Peyer's patch (tissue), 4 donors: ENCODE measurements at places on chromosomes 13 and 19. TPM values are rescaled to one million over a fixed set of nuclear protein-coding genes. Genes with fewer than 3 reads are reported as not detected.
A peak's percentile ranks its signal among the peaks of the same experiment; 100 is the strongest.

CCDC8 gene
- total RNA-seq: 0.85 TPM

DKKL1 gene
- total RNA-seq: not detected

- no peaks in the 10 kb centered on the region for H3K4me1 ChIP-seq
- no peaks in the 10 kb centered on the region for H3K27me3 ChIP-seq
- DNase-seq: no peak
- H3K36me3 ChIP-seq: no peaks in the 10 kb centered on the region
- no peak overlapping the region for H3K4me3 ChIP-seq
- no peak overlapping the region for H3K27ac ChIP-seq
Observed at GRCh38 chr13:80707000-80707983, 366.4 kb upstream of the SPRY2 start.

- DNase-seq: no peak
- no peak overlapping the region for H3K4me3 ChIP-seq
- peak overlapping the region; percentile 27 for H3K27ac ChIP-seq
- no peaks in the 10 kb centered on the region for H3K4me1 ChIP-seq
- no peaks in the 10 kb centered on the region for H3K27me3 ChIP-seq
- no peaks in the 10 kb centered on the region for H3K36me3 ChIP-seq
Observed at GRCh38 chr13:49367640-49368422, 76.0 kb downstream of the CAB39L start.

DNA sequence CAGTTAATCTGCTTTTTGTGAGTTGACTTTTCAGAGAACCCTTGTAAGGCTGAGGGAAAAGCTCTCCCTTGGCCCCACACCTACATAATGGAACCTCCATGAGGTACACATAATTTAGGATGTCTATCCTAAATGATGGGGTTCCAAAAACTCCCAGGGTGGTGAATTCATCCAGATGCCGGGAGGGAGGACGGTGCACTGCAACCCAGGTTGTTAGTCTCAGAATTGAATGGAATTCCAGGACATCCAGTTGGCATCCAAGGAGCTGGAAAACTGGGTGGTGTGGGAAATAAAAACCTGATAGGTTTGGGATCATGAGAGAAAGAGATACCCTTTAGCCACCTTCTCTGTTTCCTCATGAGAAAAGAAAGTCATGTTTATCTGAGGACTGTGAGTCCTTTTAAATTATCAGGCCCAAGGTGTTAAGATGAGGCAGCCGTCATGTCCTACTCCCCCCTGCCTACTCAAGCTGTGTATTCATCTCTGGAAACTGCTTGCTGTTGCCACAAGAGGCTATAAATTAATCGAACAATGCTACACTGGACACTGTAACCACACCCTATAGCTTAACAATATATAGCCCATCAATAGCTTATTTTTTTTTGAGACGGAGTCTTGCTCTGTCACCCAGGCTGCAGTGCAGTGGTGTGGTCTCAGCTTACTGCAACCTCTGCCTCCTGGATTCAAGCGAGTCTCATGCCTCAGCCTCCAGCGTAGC, 49.5 kb downstream of the C13orf46 start:
- no peak overlapping the region for H3K27ac ChIP-seq
- H3K36me3 ChIP-seq: no peaks in the 10 kb centered on the region
- H3K4me3 ChIP-seq: no peak overlapping the region
- H3K4me1 ChIP-seq: peaks cover 7% of the 10 kb centered on the region
- H3K27me3 ChIP-seq: no peaks in the 10 kb centered on the region
- no peak for DNase-seq
